ENCODE measurements at places on chromosomes 1 and 21.

DNA sequence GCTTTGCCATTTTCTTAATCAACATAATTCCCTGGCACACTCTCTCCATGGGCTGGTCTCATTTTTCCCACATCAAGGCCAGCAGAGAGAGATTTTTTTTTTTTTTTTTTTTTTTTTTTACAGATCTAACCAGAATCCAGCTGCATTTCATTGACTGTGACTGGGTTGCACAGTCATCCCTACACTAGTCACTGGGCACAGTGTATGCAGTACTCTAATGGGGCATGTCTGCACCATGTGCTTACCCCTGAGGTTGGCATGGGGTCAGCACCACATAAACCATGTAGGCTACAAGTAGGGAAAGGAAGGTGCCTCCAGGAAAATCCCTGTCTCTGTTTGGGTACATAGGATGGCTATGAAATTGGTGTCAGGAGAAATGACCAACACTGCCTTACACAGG, 64.1 kb upstream of the LRP8 start:
- no peak for DNase-seq

DNA sequence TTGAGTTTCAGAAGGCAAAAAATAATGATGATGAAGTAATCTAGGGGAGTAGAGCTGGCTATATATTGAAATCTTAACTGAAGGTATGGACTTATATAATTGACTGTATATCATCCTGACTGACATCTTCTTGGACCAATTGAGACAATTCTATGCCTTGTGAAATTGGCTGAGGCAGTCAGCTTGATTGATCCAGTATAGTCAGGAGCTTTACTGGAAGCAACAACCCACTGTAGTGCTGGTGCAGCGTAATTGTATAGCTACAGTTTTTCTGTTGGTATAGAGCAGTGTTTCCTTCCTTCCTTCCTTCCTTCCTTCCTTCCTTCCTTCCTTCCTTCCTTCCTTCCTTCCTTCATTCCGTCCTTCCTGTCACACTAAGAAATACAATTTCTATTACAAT, 268.0 kb downstream of the NUF2 start:
- DNase-seq: no peak

DNA sequence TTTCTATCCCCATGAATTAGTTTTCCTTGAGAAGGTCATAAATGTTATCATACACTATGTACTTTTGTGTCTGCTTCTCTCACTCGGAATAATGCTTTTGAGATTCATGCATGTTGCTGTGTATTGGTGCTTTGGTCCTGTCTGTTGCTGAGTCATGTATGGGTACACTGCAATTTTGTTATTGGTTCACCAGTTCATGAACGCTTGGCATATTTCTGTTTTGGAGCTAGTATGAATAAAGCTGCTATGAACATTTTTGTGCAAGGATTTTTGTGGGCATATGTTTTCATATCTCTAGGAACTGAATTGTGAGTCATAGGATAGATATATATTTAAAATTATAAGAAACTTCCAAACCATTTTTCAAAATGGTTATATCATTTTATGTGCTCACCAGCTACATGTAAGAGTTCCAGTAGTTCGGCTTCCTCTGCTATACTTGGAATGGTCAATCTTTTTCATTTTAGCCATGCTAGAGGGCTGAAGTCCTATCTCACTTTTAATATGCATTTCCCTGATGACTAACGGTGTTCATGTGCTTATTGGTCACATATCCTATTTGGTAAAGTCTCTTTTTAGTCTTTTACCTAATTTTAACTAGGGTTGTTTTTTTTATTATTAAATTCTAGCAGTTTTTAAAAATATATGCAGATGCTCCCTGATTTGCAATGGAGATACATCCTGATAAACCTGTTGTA, 38.2 kb downstream of the ETS2 start:
- DNase-seq: no peak

- DNase-seq: no peak
Measured at GRCh38 chr1:180670681-180671080, 38.9 kb downstream of the XPR1 start.

DNA sequence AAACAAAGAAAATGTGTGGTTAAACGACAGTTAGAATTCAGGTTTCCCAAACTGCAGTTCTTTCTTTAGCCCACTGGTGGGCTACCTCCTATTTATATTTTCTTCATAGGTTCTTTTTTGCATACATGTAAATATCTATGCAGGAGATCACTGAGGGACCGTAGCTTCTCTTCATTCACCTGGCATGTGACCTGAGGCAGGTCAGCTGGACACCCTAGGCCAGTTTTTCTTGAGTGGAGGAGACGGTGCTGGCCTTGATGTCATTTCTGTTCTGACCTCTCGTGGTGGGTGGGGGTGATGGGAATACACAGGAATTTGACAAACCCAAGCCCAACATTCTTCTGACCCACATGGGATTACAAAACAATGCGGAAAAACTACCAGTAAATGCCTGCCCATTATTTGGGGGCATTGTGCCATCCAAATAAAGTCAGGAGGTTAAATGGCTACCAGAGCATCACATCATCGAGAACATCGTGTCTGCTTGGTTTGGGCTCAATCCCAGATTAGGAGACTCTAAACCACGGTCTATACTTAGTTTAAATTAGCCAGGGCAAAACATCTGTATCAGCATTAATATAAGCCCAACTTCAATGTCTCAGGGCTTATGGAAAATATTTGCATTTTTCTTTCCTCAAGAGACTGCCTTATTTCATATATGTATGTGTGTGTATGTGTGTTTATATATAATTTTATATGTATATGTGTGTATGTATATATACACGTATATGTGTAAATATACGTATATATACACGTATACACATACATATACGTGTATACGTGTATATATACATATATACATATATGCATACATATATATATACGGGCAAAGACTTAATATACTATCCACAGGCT, 7.4 kb upstream of the IRF2BP2 start:
- no peak for DNase-seq

DNA sequence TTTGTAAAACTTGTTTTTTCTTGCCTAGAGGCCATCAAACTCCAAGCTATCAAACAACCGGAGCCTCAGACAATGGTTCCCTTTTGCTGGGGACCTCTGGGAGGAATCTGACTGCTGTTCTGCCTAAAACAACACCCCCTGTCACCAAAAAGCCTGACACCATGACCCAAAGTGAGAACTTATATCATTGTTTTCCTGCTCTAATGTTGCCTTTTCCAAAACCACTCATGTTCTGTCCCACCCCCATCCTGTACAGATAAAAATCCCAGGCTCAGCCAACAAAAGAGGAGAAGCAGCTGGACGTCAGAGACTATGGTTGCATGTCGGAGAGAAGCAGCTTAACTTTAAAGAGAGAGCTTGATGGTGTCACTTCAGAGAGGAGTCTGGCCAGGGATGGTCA, 327.2 kb upstream of the CXADR start:
- DNase-seq: no peak

- no peak for DNase-seq
Measured at GRCh38 chr1:243528459-243529121, 272.7 kb downstream of the SDCCAG8 start.

- no peak for DNase-seq
Measured at GRCh38 chr1:61268546-61269240, 186.3 kb downstream of the NFIA start.

DNA sequence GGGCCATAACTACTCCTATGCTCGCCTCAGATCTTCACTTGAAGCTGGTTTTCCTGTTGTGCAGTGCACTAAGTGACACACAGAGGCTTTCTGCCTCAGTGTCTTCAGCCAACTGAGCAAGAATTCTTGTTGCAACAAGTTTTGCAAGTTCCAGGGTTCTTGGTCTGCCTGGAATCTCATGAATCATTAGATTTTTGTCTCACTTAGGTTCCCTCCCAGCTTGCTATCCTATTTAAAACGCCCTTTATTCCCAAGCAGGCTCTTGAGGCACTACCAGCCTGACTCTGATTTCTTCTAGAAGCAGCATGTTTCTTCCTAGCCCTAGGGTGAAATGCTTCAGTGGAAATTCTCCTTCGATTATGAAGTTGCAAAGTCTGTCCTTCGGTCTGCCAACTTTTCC, 158.8 kb downstream of the C1orf21 start:
- DNase-seq: no peak

DNA sequence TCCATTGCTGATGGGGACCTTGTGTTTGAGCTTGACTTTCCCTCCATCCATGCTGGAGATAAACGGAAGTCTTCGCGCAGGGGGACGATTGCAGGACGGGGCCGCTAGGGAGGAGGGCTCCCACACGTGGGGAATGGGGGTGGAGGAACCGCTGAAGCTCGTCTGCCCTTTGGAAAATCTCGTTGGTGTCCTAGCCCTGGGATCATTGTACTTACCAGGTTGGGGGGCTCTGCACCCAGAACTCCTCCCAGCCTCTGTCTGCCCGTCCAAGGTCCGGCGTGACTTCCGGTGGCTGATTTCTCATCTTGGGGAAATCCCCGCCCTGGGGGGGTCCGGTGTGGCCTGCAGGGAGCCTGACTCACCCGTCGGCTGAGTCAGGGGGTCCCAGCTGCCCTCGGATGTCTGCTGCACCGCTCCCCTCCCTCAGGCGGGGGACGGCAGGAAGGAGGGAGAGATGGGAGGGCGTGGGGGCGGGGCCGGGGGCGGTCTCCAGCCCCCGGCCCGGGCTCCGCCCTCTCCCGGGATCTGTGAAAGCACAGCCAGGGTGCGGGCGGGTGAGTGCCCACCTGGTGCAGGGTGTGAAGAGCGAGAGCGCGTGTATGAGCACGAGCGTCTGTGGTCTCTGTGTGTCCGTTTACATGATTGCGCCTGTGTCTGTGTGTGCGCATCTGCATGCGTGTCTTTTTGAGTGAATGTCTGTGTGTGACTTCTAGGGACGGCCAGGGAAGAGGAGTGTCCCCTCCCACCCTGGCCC, 35.8 kb downstream of the PIK3CD start:
- peak; percentile 83 for DNase-seq

- peak; percentile 40 for DNase-seq
Measured at GRCh38 chr1:206471415-206471801, 1.1 kb downstream of the IKBKE start.

GRCh38 chr1:41322835-41323234, 38.4 kb upstream of the FOXO6 start:
- DNase-seq: peak; percentile 35

DNA sequence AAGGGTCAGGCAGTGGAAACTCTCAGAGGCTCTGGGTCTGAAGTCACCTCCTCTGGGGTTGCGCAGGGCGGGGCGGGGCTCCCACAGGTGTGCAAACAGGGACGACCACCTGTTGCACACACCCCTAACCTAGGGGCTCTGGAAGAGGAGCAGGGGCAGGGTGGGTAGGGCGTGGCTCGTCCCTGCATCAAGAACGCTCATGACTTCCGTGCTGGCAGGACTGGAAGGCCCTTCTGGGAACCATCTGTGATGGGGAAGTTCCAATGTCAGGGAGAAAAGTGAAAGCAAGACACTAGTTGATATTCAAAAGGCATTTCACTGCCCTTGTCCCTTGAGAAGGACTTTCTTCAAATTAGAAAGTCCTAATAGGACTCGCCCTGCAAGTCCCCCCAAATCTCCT, 22.1 kb upstream of the CLSTN1 start:
- DNase-seq: no peak

DNA sequence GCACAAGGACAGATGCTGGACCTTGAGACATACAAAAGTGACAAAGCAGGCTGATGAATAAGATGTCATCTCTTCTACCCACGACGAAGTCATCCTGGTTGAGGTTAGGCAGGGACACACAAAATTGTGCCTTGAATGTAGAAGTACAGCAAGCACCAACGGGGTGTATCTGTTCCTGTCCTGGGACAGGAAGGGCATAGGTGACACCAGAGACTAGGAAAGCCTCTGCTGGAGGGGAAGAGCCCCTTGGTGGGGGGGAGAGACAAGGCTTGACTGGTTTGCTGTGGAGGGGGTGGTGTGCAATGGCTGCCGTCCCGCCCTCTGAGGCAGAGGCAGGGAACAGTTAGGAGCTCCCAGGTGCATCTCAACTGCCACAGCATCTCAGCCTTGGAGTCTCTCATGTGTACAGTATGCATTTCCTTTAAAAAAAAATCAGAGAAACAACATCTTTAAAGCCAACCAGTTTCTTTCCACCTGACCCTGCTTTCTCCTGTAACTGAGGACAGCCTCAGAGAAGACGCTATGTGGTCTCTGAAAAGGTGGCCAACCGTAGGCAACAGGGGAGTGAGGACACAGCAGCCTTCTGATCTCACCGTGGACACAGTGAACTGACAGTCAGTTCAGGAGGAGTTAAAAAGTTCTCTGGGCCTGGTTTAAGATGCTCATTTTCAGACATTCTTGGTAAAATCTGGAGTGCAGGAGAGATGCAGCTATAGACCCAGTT, 17.7 kb upstream of the GFI1 start:
- DNase-seq: no peak

GRCh38 chr1:13517193-13517812, 3.5 kb upstream of the LRRC38 start:
- peak; percentile 4 for DNase-seq

GRCh38 chr1:12230549-12231275, 882 bp downstream of the VPS13D start:
- peak; percentile 23 for DNase-seq

DNA sequence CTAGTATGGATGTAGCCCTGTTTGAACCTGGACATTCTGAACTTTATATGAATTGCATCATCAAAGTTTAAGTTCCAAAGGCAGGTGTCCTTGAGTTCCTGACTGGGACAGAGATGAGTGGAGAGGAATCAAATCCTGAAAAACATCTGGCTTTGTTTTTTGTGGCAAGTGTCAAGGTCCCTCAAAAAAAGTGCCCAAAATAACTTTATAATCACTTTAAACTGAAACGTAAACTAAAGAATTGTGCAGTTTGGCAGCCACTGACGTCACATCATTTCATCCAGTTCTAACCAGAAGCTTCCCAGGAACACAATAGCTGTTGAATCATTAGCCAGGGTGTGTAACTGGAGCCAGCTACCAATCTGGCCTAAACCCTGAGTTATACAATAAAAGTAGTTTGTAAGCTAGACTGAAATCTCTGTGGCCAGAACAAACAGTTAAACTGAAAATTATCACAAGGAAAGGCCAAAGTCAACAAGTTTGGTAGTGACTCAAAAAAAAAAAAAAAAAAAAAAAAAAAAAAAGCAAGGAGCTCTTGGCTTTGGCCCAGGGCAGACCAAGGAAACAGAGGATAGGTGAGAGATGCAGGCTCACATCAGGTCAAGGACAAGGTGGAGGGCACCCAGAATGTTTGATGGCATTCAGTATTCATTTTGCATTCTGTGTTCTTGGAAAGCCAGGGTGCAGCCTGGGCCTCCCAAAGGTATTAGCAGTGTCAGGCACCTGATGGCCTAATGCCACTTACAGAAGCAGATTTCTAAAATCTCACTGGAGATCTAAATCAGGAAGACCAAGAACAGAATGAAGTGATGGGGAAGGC, 74.3 kb downstream of the TNFSF18 start:
- no peak for DNase-seq

DNA sequence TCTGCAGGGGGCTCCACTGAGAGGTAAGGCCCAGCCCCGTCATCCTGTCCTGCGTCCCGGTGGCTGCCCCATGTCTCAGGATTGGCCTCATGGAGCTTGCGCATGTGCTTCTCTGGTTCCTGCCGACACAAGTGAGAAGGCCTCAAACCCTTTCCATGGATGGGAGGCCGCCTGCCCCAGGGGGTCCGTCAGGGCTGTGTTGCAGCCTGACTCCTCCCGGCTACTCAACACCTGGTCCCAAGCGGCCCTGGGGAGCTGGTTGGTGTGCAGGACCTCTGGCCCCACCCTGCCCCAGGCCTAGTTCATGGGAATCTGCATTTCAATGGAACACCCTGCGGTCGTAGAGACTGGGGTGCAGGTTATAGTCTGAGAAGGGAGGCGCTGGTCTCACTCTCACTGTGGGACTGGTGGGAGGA, 21.1 kb upstream of the PDE9A start:
- no peak for DNase-seq

GRCh38 chr1:1540090-1540817, at the start of gene TMEM240:
Gene TMEM240, minus strand, starts transcription at chr1:1540624. Its CDS starts 278 bp downstream, at chr1:1540346.
- DNase-seq: peak; percentile 63

- DNase-seq: no peak
Measured at GRCh38 chr1:38891753-38892152, 10.4 kb upstream of the GJA9 start.
